ENCODE measurements at places on chromosomes 1 and 21.

- peak; percentile 4 for DNase-seq
Observed at GRCh38 chr21:45381865-45382696, 22.9 kb upstream of the COL18A1 start.

DNA sequence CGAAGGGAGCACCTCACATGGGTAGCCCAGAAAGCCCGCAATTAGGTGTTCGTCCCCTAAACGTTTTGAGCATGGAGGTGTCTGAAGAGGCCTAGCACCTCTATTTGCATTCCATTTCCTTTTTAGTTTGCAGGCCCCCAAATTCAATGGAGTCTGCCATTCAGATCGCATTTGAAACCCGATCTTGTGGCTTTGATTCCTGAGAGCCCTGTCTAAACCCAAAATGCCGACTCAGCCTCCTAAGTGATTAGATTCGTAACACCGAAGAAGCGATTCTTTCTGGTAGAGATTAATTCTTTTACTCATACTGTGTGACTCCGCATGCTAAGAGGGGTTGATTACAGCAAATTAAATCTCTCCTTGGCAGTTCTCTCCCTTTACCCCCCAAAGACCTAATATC lies 415.2 kb upstream of the KAZN start:
- DNase-seq, result no peak

- DNase-seq, result no peak
Observed at GRCh38 chr1:225881081-225881958, 860 bp downstream of the TMEM63A start.

- DNase-seq, result no peak
Observed at GRCh38 chr1:33384040-33384812, 46.7 kb downstream of the PHC2 start.

- no peak for DNase-seq
Observed at GRCh38 chr1:245650441-245650960, 495.7 kb downstream of the KIF26B start.

DNA sequence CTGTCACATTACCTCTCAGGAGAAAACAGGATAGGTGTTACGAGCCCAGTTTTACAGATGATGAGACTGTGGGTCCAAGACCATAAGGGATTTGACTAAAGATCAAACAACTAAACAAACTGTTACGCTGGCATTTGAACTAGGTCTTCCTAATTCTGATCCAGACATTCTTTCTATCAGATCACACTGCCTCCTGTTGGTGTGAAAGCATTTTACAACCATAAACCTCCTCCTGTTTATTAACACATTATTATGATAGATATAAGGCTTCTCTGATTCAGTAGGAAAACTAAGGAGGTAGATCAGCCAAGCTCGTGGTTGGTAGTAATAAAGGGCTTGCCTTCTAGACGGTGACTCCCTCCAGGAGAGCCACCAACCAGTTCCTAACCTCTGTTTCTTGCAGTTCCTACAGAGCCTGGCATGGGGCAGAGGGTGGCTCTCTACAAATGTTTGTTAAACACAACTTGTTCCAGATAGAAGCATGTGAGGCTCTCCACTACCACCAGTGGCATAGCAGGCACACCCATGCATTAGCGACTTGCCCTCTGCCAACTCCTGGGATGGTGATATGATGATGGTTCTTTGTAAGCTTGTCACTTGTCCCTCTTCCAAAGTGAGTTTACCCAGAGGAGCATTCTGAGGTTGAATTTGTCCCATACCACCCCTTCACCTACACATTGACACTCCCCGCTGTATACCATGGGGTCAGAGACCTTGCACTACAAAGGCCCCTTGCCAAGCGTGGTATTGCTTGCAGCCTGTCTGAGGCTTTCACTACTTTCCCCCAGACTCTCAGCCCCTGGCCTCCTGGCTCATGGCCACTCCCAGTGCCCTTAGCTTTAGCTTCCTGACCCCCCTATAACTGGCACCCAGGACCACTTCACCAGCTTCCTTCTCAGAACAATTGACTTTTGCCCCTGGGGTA lies 96.4 kb upstream of the HOOK1 start:
- DNase-seq, result no peak

- no peak for DNase-seq
Observed at GRCh38 chr1:147786536-147786935, 26.1 kb upstream of the GJA5 start.

- no peak for DNase-seq
Observed at GRCh38 chr1:217274416-217274815, 356.5 kb downstream of the GPATCH2 start.

- no peak for DNase-seq
Observed at GRCh38 chr1:52899445-52899894, 22.1 kb downstream of the ECHDC2 start.

GRCh38 chr1:2896824-2897223 lies 95.3 kb upstream of the TTC34 start:
- DNase-seq, result no peak

DNA sequence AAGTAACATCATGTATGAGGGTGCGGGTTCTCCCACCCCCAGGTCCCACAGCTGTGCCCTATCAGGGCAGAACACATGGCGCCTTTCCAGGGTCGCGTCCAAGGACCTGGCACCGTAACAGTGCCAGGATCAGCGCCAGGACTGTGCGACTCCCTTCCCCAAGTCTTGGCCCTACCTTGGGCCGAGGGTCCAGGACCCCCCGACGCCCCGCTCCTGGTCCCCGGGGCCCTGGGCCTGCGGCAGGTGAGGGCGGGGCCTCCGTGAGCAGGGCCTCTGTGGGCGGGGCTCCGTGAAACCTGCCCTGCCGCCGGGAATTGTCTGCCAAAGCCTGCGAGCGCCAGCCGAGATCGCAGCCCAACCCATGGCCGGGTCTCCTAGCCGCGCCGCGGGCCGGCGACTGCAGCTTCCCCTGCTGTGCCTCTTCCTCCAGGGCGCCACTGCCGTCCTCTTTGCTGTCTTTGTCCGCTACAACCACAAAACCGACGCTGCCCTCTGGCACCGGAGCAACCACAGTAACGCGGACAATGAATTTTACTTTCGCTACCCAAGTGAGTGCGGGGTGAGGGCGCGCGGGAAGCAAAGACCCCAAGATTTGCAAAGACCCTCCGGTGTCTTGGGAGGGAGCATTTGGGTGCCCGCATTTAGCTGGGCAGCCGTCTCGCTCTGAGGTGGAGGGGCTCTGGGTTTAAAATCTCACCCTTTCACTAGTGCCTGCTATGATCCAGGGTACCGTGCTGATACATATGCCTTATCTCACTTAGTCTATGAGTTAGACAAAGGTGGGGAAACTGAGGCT lies at the start of gene RHBG:
Gene RHBG, plus strand, starts transcription at position 323 of the 796 bp plus-strand sequence. Its CDS starts 39 bp downstream, at position 362.
- peak; percentile 29 for DNase-seq

GRCh38 chr1:227904541-227905335 lies 43.0 kb downstream of the WNT9A start:
- no peak for DNase-seq

DNA sequence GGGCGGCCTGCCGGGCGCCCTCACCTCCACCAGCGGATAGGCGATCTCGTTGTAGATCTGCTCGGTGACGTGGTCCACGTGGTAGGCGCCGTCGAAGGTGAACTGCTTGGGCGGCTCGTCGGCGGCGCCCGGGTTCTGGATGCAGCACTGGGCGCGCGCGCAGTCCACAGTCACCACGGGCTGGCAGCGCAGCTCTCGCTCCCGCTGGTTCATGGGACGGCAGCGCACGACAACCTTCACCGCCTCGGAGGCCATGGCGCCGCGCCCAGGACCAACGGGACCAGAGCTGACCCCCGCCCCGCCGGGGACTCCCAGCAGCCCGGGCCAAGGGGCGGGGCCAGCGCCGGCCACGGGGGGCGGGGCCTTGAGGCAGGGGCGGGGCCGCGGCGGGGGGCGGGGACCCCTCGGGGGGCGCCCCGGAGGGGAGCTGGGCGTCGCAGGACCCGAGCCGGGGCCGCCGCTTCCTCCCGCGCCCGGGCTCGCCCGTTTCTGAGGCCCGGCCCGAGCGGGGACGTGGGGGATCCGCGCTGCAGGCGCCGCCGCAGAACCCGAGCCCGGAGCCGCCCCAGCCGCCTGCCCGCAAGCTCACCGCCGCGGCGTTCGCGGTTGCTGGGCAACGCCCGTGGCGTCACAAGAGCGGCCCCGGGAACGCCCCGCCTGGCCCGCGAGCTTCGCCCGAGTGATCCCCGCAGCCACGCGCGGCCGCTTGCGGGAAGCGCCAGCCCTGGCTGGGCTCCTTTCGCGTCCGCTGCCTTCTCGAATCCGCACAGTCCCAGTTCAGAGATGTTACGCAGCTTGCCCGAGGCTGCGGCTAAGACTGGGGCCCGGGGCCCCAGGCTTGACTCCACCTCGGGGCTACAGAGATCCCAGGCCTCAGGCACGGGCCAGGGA lies at the start of gene KIF17:
Gene KIF17, minus strand, starts transcription at position 556 of the 891 bp plus-strand sequence. Its CDS starts 301 bp downstream, at position 255.
- peak; percentile 74 for DNase-seq

GRCh38 chr1:161066694-161067093 lies 3.0 kb downstream of the ARHGAP30 start:
- peak; percentile 32 for DNase-seq

GRCh38 chr1:80535466-80535865 lies 1265.3 kb upstream of the ADGRL2 start:
- no peak for DNase-seq

GRCh38 chr1:177567393-177567792 lies 396.6 kb downstream of the BRINP2 start:
- DNase-seq, result no peak

DNA sequence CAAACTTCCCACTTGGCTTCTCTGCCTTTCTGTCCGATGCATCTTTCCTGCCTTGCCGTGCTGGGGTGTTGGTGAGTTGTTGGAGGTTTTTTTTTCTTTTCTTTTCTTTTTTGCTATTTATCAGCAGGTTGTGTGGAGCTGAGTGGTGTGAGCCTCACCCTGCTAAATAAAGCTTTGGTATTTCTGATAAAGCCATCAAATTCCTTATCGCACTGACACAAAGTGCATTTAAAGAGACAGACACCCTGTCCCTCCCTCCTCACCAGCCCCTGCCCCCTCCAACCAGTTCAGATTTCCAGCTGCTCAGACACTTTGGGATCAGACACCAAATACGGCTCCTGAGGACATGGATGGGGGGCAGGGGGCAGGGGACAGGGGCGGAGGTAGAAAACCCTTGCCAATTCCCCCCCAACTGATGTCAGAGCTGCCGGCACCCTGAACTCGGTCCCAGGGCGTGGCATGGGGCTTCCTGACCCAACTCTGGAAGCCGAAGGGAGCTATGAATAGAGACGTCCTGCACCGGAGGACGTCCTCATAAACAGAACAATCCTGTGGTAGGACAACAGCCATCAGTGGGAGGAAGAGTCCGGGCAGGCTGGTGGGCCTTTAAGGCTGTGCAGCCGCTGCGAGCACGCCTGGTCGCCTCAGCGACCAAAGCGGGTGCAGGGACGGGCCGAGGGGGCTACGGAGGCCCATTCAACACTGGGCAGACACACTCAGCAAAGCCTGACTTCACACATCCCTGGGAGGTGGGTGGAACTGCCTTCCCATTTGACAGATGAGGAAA lies 79.0 kb downstream of the CASZ1 start:
- no peak for DNase-seq

- DNase-seq, result no peak
Observed at GRCh38 chr1:183394435-183394834, 23.7 kb downstream of the NMNAT2 start.

- DNase-seq, result no peak
Observed at GRCh38 chr1:189697113-189697512, 780.6 kb downstream of the BRINP3 start.

GRCh38 chr21:45497846-45498645 lies 44.2 kb downstream of the SLC19A1 start:
- DNase-seq, result no peak

GRCh38 chr1:32972814-32973428 lies 8.3 kb upstream of the RNF19B start:
- no peak for DNase-seq

- DNase-seq, result no peak
Observed at GRCh38 chr1:48059289-48059688, 62.1 kb upstream of the TRABD2B start.

- no peak for DNase-seq
Observed at GRCh38 chr1:206560007-206560716, 52.1 kb downstream of the EIF2D start.

- no peak for DNase-seq
Observed at GRCh38 chr1:225484657-225485214, 56.9 kb upstream of the LBR start.

GRCh38 chr21:36260802-36261201 lies 59.2 kb upstream of the MORC3 start:
- DNase-seq, result no peak

Data from activated naive CD4-positive, alpha-beta T cell treated with anti-CD3 and anti-CD28 coated beads, Interleukin-2, amount 50 U/mL, for 16 hours (primary cell).